Activated naive CD4-positive, alpha-beta T cell treated with anti-CD3 and anti-CD28 coated beads, Interleukin-2, amount 50 U/mL, for 72 hours (primary cell): ENCODE measurements at places on chromosomes 2 and 18. TPM values are rescaled to one million over a fixed set of nuclear protein-coding genes. Genes with fewer than 3 reads are reported as not detected.

GRCh38 chr2:96913398-96914202 is 43.7 kb upstream of the SEMA4C start:
- no peak for DNase-seq

DNA sequence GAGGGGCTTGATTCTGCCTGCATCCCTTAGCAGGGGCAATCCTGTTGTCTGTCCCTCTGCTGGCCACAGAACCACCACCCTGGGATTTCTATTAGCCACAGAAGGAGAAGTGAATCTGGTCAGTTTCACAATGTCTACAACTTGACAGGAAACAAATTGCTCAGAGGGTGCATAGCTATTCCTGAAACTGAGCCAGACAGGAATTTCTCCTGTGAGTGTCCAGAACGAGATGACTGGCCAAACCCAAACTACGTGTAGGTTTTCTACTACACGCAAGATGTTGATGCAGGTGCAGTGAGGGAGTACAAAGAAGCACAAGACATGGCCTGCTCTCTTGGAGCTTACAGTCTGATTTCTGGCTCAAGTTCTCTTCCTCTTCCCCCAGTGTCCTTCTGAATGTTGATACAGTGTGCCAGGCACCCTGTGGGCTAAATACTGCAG is 201.9 kb downstream of the CLIP4 start:
- no peak for DNase-seq

DNA sequence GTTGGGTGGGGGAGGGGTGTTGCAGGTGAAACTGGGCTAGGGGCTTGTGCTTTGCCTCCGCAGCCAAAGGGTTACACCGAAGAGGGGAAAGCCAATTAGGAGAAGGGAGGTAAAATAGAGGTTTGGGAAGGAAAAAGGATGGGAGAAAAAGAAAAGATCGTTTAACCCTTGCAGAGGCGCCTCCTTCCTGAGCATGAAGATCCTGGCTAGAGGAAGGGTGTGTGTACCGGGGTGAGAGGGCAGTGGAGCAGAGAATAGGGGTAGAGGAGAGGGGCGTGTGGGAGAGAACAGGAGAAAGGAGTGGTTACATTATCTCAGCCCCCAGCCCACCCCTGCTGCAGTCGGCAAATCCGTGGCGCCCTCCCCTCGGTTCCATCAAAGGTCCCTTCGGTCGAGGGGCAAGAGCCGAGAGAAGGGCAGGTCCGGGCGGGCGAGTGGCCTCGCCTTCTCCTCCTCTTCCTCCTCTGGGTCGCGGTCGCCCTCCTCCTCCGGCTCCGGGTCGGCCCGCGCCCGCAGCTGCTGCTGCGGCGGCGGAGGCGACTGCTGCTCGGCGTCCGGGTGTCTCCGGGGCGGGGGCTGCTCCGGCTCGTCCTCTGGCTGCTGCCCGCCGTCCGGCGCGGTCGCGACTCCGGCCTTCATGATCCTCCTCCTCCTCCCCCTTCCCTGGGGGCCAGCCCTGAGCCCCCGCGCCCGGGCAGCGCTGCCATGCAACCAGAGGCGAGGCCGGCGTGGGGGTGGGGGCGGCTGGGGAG is 1.1 kb downstream of the MARCHF4 start:
- no peak for DNase-seq

GRCh38 chr2:54952978-54953456 is 97.2 kb downstream of the RTN4 start:
- peak; percentile 19 for DNase-seq

DNA sequence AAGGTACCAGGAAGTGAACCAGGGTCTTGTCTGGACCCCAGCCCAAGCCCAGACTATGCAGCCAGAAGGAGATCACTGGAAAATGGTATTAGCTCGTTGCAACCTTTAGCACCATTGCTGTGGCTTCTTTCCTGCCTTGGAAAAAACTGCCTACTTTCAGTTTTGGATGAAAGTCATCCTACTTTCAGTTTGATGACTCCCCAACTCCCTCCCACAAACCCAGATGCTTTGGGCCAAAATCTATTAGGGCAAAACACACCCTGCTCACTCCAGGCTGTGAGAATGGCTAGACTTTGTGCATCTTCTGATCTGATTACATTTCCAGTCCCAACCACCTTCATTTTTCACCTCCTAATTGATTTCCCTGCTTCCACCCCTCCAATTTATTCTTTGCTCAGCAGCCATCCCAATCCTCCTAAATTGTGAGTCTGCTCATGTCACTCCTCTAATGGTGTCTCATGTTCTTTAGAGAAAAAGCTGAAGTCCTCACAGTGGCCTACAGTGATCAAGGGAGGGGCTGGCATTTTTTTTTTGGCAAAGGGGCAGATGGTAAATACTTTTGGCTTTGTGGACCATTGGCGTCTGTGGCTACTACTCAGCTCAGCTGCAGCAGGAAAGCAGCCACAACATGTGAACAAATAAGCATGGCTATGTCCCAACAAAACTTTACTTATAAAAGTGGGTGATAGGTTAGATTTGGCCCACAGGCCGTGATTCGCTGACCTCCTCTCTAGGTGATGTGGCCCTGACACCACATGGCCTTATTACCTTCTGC is 368.7 kb downstream of the SLC4A3 start:
- DNase-seq: no peak

DNA sequence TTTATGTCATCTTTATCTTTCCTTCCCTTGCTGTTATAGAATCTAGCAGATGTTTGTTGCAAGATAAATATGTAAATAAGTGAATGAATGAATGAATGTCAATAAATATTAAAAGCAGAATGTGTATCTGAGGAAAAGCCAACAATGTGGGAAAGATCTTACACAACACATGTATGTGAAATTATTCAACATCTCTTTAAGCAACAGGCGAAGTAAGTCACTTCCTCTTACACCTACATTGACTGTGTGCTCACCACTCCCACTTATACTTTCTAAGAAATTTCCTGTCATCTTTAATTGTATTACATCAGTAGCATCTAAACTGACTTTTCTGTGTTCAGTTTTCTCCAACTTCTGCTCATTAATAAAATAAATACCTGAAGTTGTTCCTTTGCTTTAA is 43.0 kb downstream of the RAD51AP2 start:
- no peak for DNase-seq

- no peak for DNase-seq
Measured at GRCh38 chr2:48444404-48444803, 85.5 kb upstream of the STON1 start.

DNA sequence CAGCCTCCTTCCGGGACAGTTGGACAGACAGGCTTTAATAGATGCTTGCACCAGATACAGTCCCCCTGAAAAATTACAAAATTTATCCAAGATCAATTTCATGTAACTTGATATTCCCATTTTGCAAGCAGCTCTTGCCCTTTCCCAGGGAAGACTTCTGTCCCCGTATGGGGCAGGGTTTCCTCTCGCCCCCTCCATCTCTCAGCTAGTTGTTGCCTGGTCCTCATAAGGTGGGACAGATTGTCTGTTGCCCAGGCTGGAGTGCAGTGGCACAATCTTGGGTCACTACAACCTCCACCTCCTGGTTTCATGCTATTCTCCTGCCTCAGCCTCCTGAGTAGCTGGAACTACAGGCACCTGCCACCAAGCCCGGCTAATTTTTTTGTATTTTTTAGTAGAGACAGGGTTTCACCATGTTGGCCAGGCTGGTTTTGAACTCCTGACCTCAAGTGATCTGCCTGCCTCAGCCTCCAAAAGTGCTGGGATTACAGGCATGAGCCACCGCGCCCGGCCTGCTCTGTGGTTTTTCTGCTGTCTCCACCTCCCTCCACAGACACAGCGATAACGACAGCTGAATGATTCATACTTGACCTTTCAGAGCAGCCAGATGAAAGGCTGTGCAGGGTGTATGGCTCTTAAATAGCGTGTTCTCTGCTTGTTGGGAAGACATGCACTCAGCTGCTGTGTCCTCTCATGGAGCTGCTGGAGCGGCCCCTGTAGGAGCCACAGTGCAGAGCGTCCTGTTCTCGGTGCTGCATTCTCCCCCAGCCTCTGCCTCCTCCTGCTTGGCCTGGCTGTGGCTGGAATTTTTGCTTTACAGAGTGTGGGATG is 61.4 kb downstream of the TTC39C start:
- peak; percentile 88 for DNase-seq

GRCh38 chr2:138548796-138549195 is 47.2 kb downstream of the SPOPL start:
- DNase-seq: no peak

- DNase-seq: no peak
Measured at GRCh38 chr2:180519276-180519675, 461.1 kb upstream of the UBE2E3 start.

DNA sequence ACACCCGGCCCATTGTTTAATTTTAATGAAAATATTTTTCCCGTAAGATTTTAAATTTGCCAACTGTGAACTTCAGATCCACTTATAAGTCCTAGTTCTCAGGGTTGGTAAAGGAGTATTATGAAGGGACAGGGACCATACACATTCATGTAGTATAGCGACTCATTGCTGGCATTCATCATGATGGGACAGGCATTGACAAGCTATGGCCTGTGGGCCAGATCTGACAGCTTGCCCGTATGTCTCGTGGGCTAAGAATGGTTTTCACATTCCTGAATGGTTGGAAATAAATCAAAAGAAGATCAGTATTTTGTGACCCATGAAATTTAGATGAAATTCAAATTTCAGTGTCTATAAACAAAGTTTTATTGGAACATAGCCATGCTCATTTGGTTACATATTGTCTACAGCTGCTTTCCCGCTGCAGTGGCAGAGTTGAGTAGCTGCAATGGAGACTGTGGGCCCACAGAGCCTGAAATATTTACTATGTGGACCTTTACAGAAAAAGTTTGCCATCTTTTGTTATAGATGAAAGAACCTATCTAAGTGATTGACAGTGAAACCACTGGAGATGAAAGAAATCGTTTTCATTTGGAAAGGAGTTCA is 4.1 kb downstream of the RAPGEF4 start:
- DNase-seq: no peak

DNA sequence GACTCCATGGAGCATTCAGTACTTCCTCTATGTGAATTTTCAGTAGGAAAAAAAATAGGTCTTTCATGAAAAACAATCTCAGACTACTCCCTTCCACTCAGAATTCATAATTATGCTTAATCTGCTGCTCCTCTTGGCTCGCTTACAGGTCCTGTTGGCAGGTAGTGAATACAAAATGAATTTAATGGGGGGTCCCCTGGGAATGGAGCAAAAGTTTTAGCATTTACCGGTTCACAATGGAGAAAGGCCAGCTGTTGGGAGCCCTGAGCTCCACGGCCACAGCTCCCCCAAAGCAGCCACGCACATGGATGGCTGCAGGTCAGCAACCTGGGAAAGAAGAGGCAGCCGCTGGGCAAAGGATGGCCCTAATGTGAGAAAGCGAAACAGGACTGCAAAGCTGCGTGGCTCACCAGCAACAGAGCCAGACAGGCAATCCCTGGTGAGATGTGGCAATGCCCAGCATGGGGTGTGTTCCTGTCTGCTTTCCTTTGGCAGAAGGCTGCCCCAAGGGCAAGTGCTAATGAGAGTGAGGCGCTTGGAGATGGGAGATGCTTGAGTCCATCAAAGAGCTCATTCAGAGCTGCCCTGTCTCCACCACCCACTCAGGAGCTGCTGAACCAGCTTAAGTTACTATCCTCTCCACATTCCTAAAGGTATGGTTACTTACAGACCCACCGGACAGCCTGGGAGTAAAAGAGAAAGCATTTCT is 447.4 kb downstream of the EPHA4 start:
- no peak for DNase-seq

GRCh38 chr2:128159437-128159836 is 68.4 kb downstream of the UGGT1 start:
- no peak for DNase-seq

GRCh38 chr18:63979409-63979920 is 9.6 kb downstream of the SERPINB8 start:
- DNase-seq: peak; percentile 30

DNA sequence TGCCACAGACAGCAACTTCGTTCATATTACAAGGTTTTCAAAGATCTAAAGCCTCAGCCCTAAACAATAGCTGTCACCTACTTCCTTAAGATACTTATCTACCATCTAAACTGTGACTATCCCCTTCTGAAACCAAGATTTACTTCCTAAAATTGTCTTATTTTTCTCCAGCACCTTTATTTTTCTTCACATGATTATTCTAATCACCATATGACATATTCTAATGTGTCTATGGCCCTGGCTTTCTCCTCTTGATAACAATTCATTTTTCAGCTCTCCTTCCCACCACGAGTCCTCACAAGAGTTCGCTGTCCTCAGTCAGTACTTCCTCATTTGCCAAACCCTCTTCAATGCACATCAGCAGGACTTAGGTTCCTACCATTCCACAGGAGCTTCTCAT is 53.9 kb downstream of the RTTN start:
- no peak for DNase-seq

- DNase-seq: no peak
Measured at GRCh38 chr18:62399781-62400308, 74.7 kb downstream of the TNFRSF11A start.

TRABD2A gene
- 53.6 TPM for total RNA-seq

GKN1 gene
- not detected for total RNA-seq

CDK5R2 gene
- total RNA-seq: not detected

SERPINB3 gene
- total RNA-seq: not detected

GALNT5 gene
- 0.10 TPM for total RNA-seq

POTEF gene
- not detected for total RNA-seq

IL37 gene
- total RNA-seq: not detected

GCG gene
- not detected for total RNA-seq

ADAM23 gene
- total RNA-seq: 0.06 TPM

MAL gene
- total RNA-seq: 26.3 TPM

NPHP1 gene
- 1.3 TPM for total RNA-seq
